ENCODE measurements at places on chromosomes 1 and 21. TPM values are rescaled to one million over a fixed set of nuclear protein-coding genes. Genes with fewer than 3 reads are reported as not detected.

C1QB gene
- not detected for polyA plus RNA-seq

TMEM222 gene
- 64.3 TPM for polyA plus RNA-seq

S100A14 gene
- not detected for polyA plus RNA-seq

ST6GALNAC3 gene
- 0.95 TPM for polyA plus RNA-seq

PFKFB2 gene
- not detected for polyA plus RNA-seq

KCND3 gene
- 0.10 TPM for polyA plus RNA-seq

SMIM11 gene
- 7.4 TPM for polyA plus RNA-seq

BARHL2 gene
- not detected for polyA plus RNA-seq

GRCh38 chr1:37177230-37177864, 143.0 kb upstream of the GRIK3 start:
- H3K27ac ChIP-seq, result no peak overlapping the region
- no peak overlapping the region for H3K4me3 ChIP-seq
- H3K4me1 ChIP-seq, result no peaks in the 10 kb centered on the region
- H3K36me3 ChIP-seq, result no peaks in the 10 kb centered on the region
- peaks cover 5% of the 10 kb centered on the region for H3K27me3 ChIP-seq
- no peak for DNase-seq

DNA sequence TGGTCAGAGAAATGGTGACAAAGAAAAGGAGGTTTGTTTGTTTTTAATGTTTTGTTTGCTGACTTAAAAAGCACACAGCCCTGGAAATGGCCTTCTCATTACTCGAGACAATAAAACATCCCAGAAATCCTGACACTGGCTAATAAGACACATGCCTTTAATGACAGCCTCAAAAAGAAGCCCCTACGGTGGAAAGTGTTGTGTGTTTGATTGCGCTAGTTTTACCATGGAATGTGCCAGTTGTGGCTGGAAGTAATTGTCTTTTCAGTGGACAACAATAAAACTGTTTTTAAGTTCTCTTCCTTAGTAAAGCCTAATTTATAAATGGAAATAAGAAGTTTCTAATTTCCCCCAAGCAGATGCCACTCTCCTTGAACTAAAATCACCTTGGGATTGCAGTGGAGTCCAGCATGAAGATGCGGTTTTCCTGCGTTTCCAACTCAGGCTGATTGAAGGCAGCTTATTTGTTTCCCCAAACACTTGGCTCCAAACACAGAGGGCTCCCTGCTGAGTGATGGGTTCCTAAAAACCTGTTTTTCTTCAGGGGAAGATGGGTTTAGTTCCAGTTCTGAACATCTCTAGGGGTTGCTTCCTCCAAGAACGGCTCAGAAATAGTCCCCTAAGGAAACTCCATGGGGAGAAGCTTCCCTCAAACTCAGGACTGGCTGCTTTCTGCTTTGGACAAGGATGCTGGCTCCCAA, 54.3 kb downstream of the CD247 start:
- peaks cover 59% of the 10 kb centered on the region for H3K36me3 ChIP-seq
- H3K27ac ChIP-seq, result peak overlapping the region; percentile 81
- no peaks in the 10 kb centered on the region for H3K27me3 ChIP-seq
- no peak for DNase-seq
- H3K4me3 ChIP-seq, result peak overlapping the region; percentile 30

- peaks cover 8% of the 10 kb centered on the region for H3K4me1 ChIP-seq
- H3K36me3 ChIP-seq, result no peaks in the 10 kb centered on the region
- no peak overlapping the region for H3K27ac ChIP-seq
Observed at GRCh38 chr21:42308914-42309752, 6.1 kb downstream of the TFF3 start.

- no peak overlapping the region for H3K4me3 ChIP-seq
- no peak for DNase-seq
- no peaks in the 10 kb centered on the region for H3K27me3 ChIP-seq
- no peaks in the 10 kb centered on the region for H3K36me3 ChIP-seq
Observed at GRCh38 chr21:23101111-23101510, 2102.9 kb downstream of the NCAM2 start.

GRCh38 chr1:6448749-6449631, 17.0 kb downstream of the TNFRSF25 start:
- no peak overlapping the region for H3K4me3 ChIP-seq
- H3K27me3 ChIP-seq, result peaks cover 8% of the 10 kb centered on the region
- H3K4me1 ChIP-seq, result peaks cover 30% of the 10 kb centered on the region
- no peak for DNase-seq

DNA sequence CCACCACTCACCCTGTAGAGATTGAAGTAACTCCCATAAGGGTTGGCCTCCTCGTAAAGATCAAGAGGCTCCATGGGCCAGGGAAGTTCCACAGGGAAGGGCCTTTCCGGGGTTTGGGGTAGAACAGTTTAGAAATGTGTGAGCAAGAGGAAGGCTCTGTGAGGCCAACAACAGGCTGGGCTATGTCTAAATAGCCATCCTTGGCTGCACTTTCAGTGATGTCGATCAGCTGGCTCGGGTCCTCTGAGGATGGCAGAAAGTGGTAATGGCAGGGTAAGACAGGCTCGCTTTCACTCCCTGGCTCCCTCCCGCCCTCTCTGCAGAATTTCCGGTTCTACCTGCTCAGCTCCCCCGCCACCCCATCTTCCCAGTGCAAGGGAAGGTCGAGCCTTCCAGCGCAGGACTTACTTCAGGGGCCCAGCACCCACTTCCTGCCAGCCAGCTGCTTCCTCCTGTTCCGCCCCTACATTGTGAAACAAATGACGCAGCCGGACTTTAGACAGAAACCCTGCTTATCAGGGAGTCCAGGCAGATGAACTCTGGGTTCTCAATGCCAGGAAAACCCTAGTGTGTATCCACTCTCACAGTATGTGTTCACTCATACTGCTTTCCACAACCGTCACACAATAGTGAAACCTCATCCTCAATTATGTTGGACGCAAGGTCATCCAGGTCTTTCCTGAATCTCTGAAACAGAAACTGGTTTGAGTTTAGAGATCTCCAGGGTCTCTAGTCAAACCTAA, 7.3 kb downstream of the F11R start:
- peak; percentile 40 for DNase-seq
- no peaks in the 10 kb centered on the region for H3K36me3 ChIP-seq
- peak overlapping the region; percentile 75 for H3K27ac ChIP-seq
- H3K27me3 ChIP-seq, result no peaks in the 10 kb centered on the region
- H3K4me3 ChIP-seq, result peak overlapping the region; percentile 80

- H3K27ac ChIP-seq, result no peak overlapping the region
- no peak overlapping the region for H3K4me3 ChIP-seq
- H3K27me3 ChIP-seq, result peaks cover 5% of the 10 kb centered on the region
Observed at GRCh38 chr1:205994346-205994745, 8.8 kb downstream of the RAB7B start.

DNA sequence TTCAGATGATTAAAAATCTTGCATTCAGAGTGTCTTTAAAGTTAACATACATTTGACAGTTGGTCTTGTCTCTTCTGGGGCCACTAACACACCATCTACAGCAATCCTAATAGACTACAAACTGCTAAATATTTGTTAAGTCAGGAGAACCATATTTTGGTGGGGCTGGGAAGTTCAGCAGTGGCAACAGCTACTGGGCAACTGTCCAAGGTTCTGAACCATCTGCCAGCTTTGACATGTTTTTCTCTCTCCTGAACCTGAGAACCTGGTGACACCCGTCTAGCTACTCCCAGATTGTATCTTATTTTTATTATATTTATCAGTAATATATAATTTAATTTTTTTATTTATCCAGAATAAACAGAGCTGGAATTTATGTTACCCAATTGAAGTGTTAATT, 199.0 kb upstream of the DPYD start:
- no peaks in the 10 kb centered on the region for H3K4me1 ChIP-seq
- H3K27me3 ChIP-seq, result no peaks in the 10 kb centered on the region
- H3K36me3 ChIP-seq, result no peaks in the 10 kb centered on the region
- no peak for DNase-seq
- H3K27ac ChIP-seq, result no peak overlapping the region

DNA sequence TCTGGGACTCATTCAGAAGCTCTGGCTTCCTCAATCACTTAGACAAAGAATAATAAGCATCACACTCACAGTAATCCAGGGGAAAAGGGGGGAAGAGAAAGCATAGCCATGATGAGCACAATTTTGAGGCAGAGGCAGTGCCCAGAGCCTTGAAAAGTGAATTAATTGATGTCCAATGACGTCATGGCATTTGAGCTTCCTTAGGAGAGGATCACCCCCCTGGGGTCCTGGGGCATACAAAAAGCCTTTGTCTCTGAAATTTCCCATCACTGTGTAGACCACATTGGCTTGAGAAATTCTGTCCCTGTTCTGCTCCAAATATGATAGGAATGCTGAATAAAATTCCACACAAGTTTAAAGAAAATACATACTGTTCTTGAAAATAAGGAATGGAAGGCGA, 84.3 kb upstream of the COA6 start:
- no peaks in the 10 kb centered on the region for H3K4me1 ChIP-seq
- no peak overlapping the region for H3K27ac ChIP-seq
- no peak overlapping the region for H3K4me3 ChIP-seq
- no peak for DNase-seq
- no peaks in the 10 kb centered on the region for H3K27me3 ChIP-seq

GRCh38 chr1:205805082-205805711, 7.8 kb downstream of the SLC41A1 start:
- H3K27ac ChIP-seq, result no peak overlapping the region
- peaks cover 67% of the 10 kb centered on the region for H3K4me1 ChIP-seq
- peak; percentile 57 for DNase-seq
- H3K36me3 ChIP-seq, result peaks cover 14% of the 10 kb centered on the region
- no peaks in the 10 kb centered on the region for H3K27me3 ChIP-seq

DNA sequence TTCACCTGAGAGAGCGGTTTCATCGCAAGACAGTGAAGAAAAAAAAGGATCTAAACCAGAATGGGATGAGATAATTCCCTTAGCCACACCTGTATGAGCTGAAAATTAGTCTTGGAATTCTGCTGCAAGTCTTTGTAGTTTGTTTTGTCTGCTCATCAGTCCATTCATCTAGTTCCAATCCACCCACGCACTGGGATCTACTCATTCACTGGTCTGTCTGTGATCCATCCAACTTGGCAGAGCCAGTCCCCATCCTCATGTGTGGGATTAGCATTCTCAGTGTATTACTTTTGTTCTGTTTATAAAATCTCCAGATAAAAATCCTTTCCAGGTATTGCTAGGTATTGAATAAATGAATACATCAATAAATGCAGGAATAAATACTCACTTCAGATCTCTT, 266.5 kb upstream of the USP24 start:
- H3K4me1 ChIP-seq, result no peaks in the 10 kb centered on the region
- DNase-seq, result no peak
- H3K4me3 ChIP-seq, result no peak overlapping the region
- peaks cover 7% of the 10 kb centered on the region for H3K27me3 ChIP-seq

DNA sequence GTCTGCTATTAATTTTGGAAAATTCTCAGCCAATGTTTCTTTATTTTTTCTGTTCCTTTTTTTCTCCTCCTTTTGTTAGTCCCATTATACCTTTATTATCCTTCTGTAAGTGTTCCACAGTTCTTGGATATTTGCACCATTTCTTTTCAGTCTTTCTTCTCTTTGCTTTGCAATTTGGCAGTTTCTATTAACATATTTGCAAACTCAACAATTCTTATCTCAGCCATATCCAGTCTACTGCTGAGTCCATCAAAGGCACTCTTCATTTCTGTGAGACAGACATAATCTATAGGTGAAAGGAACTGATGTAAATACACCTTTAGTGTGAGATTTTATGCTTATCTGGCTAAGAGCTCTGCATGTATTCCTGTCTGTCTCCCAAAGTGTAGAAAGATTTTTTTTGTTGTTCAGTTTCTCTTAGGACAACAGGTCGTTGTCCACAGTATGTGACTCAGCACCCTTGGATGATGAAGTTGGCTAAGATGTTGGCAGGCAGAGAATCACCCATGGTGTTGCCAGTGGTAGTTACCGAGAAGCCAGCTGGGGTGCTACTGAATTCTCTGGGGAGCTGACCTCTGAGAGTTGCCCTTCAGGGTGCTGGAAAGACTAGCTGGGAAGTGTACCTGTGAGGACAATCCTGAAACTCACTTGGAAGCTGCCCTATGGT, 38.4 kb downstream of the LEPR start:
- H3K4me3 ChIP-seq, result no peak overlapping the region
- DNase-seq, result no peak
- H3K27me3 ChIP-seq, result no peaks in the 10 kb centered on the region
- no peaks in the 10 kb centered on the region for H3K4me1 ChIP-seq
- no peak overlapping the region for H3K27ac ChIP-seq
- no peaks in the 10 kb centered on the region for H3K36me3 ChIP-seq

DNA sequence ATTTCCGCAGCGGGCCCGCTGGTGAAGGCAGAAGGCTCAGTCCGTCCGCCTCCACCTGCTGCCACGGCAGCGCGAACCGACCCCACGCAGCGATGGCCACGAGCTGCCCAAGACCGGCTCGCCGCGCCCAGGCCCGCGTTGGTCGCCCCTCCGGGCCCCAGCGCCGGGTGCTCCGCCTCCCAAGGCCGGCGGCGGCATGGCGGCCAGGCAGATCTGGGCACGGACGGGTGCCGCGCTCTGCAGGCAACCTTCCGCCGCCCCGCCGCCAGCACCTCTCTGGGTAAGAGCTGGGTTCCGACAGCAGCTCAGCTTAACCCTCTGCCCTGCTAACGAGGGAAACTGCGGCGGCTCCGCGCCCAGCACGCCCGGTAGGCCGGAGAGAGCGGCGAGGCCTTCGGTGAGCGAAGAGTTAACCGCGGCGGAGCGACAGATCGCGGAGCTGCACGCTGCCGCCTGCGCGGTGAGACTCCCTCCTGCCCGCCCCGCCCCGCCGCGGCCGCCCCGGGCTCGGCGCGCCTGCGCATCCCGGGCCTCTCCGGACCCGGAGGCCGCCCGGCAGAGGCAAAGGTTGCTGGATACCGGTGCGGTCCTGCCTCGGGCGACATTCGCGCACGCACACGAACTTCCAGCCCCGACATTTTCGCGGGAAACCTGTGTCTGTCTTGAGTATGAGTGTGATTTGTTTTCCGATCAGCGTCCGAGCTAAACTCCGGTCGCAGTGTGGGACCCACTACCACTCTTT, at the start of gene C1orf53:
Gene C1orf53 (plus strand): TSS at position 177 of the 742 bp plus-strand sequence. CDS start 20 bp downstream, at position 197.
- DNase-seq, result peak; percentile 59
- no peak within 1 kb of the TSS for H3K27ac ChIP-seq
- no peaks in the 10 kb centered on the region for H3K36me3 ChIP-seq
- H3K4me1 ChIP-seq, result peaks cover 12% of the 10 kb centered on the region
- peaks cover 53% of the 10 kb centered on the region for H3K27me3 ChIP-seq

GRCh38 chr1:177209357-177209756, 38.6 kb downstream of the BRINP2 start:
- no peak overlapping the region for H3K4me3 ChIP-seq
- H3K4me1 ChIP-seq, result no peaks in the 10 kb centered on the region
- no peak for DNase-seq
- no peaks in the 10 kb centered on the region for H3K36me3 ChIP-seq
- H3K27ac ChIP-seq, result no peak overlapping the region

GRCh38 chr1:182869241-182869666, 30.1 kb downstream of the DHX9 start:
- no peaks in the 10 kb centered on the region for H3K27me3 ChIP-seq
- H3K36me3 ChIP-seq, result peaks cover 99% of the 10 kb centered on the region
- H3K4me3 ChIP-seq, result no peak overlapping the region
- DNase-seq, result no peak
- no peak overlapping the region for H3K27ac ChIP-seq
- H3K4me1 ChIP-seq, result no peaks in the 10 kb centered on the region

Data from CD4-positive, CD25-positive, alpha-beta regulatory T cell (primary cell).